ENCODE measurements at places on chromosomes 13 and 19.

- DNase-seq = no peak
Observed at GRCh38 chr19:5494773-5495172, 39.6 kb downstream of the ZNRF4 start.

DNA sequence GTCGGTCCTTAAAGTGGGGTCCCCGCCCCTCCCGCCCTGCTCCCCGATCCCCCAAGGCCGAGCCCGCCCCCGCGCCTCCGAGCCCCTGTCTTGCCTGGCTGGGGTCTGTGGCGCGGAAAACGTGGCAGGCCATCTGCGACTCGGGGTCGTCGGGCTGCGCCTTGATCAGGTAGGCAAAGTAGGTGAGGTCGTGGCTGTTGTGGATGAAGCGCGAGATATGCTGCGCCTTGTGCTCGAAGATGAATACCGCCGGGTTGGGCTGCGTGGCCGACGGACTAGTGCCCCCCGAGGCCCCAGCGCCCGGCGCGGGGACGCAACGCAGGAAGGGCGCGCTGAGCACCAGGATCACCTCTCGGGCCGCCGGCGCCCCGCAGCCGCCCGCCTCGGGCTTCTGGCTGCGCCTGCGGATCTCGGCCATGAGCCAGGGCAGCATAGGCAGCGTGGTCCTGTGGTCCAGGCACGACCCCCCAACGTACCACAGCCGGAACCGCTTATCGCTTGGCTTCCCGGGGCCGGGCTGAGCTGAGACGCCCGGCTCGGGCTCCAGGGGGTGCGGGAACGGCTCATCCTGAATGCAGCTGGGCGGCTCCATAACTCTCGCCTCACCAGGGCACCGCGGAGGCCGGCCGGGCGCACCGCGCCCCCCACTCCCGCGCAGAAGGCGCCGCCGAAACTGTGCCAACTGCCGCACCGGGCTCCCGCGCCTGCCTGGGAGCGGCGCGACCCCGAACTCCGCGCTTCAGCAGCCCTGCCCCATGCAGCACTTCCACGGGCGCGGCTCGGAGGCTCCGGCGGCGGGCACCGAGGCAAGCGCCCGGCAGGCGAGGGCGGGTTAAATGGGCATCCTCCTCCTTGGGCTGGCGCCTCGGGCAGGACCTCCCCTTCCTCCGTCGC, 546 bp downstream of the TBC1D4 start:
- peak; percentile 24 for DNase-seq

- DNase-seq = no peak
Observed at GRCh38 chr13:102814025-102814607, 15.2 kb downstream of the BIVM start.

- DNase-seq = no peak
Observed at GRCh38 chr19:50893047-50893736, 18.0 kb downstream of the KLK4 start.

DNA sequence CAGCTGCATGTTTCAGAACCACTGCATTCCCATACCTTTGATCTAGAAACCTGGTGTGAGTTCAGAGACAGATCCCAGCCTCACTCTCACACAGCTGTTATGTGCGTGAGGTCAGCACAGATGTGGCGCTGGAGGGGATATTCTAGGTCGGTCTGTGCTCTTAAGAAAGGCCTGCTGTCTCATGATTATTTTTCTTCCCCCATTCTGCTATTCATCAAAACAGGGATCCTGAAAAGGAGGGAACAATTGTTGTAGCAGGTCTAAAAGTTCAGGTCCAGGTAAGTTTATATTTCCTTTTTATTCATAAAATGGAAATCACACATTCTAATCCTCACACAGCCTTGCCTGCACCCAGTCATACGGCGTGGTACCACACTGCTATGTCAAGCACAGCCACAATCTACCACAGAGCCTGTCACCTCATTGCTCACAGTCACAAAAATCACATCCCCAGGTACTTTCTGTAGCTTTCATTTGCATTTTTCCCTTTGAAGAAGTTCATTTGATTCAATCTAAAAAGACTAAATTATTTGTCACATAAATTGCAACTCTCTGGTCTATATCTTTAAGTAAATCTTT, 867 bp downstream of the ZNF546 start:
- no peak for DNase-seq

- no peak for DNase-seq
Observed at GRCh38 chr19:38204096-38204495, 19.9 kb downstream of the DPF1 start.

DNA sequence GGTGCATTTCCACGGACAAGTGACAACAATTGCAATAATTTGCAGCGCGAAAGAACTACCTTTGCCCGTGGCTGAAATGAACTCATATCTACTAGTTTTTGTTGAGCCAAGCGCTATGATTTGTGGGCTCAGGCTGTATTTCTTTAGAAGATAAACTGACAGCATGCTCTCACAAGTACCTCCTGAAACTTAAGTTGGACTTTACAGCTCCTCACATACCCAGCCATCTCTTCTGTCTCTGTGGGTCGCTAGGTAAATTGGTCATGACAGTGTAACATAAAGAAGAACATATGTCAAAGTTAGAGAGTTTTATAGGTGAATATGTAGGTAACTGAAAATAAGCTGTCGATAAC, 839 bp downstream of the COG6 start:
- DNase-seq = no peak

GRCh38 chr13:50518781-50519201, 324.7 kb downstream of the DLEU7 start:
- no peak for DNase-seq

GRCh38 chr13:70568571-70568970, 460.3 kb upstream of the KLHL1 start:
- no peak for DNase-seq

DNA sequence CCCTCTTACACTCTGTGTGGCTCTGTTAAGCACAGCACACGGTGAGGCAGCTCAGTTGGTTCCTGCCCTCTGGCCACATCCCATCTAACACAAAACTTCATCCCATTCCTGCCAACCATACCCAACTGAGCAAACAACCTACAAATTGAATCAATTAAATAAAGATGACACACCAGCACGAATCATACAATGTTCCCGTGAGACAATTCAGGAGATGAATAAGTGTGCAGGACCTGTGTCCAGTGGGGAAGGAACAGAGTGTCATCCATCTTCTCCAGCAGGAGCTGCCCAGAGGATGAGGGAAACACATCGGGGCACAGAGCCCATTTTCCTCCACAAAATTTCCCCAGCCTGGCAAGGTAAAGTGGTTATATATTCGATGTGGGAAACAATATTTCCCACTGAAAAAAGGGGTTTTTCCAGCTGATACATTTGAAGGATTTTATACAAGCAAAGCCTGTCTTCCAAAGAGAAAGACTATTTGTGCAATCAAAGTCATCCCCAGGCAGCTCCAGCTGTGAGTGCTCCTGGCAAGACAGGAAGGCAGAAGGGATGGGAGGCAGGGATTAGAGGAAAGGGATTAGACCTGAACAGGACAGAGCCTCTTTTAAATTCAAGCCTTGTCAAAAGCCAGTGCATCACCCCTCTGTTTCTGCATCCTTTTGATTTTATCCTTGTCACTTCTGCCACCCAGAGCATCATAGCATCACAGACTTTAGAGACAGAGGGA, 240.2 kb downstream of the LHFPL6 start:
- DNase-seq = no peak

DNA sequence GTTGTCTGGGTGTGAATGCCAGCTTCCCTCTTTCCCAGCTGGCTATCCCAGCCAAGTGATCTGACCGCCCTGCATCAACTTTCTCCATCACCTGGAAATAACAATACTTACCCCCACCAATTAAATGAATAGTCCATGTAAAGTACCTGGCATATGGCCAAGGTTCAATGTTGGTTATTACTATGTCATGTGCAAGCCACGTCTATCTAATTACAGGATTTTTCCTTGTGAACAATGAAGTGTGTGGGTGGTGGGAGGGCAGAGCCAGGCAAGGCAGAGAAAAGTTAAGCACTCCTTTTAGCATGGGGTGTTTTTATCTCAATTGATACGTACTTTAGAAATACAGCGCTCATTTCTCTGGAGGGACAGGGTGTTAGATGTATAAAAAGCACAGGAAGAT, 121.1 kb downstream of the NHLRC3 start:
- no peak for DNase-seq

DNA sequence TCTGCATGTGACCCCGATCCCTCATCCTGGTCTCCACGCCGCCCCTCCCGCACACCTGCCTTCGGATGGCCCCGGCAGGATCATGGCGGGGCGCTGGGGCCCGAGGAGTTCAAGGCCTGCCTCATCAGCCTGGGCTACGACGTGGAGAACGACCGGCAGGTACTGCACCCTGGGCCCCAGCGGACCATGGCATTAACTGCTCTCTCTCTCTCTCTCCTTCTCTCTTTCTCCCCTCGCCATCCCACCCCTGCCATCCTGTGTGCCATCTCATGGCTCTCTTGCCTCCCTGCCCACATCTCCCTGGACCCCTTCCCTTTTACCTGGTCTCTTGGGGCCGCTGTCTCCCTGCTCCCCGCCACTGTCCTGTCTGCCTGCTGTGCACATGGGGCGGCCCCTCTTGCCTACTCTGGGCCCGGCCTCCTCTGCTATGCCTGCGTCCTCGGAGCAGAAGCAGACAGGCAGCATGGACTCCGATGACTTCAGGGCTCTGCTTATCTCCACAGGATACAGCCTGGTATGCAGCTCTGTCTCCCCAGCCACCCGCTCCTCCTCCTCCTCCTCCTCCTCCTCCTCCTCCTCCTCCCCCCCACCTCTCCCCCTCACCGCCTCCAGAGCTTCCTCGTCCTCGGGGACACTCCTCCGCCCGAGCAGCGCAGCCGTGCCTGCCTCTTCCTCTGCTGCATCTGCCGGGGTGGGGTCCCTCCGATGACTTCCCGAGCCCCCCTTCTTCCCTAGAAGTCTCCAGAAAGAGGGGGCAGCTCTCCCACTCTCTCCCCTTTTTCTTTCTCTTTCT, 16.2 kb downstream of the CAPN12 start:
- DNase-seq = no peak

DNA sequence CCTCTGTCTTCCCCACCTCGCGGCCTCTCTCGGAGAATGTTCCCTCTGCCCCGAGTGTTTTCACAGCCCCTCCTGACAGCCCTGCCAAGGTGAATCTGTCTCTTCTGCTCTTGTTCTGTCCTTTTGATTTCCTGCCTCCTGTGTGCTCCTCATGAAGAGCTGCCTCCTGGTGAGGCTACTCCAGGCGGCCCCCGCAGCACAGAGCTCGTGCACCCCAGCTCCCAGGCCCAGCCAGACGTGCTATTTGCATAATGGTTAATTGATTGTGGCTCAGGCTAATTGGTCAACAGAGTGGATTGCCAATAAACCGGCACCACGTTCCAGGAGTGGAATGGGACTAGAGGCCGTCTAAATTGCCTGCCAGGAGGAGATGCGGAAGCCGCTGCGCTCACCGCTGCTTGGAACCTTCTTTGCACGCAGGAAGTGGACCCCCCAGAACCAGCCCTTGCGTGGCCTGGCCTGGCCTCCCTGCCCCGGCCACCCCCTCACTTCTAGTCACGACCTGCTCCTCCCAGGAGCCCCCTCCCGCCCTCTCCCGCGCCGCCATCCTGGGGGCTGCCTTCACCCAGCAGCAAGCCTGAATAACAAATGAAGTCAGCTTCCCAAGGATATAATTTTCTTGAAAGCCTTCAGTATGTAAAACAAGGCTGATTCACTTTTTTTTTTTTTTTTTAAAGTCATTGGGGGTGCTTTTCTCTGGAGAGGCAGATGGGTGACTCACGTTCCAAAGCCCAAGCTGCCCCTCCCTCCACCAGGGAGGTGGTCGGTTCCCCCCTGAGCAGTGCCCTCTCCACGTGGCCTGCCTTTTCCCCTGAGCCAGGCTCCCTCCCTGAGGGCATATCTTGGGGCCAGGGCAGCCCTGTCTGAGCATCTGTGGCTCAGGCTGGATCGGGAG, 144.0 kb downstream of the KDM4B start:
- DNase-seq = no peak

DNA sequence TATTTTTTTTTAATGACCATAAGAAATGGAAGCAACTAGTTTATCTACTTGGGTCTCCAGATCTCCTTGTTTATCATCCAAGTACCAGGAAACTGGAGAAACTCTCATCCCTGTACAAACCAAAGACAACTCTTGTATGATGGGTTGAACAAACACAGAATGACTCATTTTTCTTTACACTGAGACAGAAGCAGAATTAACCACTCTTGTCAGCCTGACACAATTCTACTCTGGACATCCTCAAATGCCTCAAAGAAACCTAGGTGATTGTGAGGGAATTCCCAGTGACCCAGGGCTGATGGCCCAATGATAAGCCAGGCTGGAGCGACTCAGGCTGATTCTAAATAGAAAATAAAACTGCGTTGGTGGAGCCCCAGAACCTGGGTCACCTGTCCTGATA, 151.5 kb downstream of the ZNF737 start:
- no peak for DNase-seq

- DNase-seq = peak; percentile 44
Observed at GRCh38 chr19:46984077-46985010, 35.3 kb upstream of the NPAS1 start.

DNA sequence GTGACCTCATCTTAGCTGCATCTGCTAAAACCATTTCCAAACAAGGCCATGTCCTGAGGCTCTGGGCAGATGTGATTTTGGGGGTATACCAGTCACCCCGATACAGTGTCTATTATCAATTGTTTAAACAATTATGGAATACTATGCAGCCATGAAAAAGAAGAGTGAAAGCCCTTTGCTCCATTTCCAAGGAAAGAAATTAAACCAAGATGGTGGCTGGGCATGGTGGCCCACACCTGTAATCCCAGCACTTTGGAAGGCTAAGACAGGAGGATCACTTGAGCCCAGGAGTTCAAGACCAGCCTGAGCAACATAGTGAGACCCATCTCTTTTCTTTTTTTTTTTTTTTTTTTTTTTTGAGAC, 763 bp downstream of the TEKTIP1 start:
- DNase-seq = no peak

DNA sequence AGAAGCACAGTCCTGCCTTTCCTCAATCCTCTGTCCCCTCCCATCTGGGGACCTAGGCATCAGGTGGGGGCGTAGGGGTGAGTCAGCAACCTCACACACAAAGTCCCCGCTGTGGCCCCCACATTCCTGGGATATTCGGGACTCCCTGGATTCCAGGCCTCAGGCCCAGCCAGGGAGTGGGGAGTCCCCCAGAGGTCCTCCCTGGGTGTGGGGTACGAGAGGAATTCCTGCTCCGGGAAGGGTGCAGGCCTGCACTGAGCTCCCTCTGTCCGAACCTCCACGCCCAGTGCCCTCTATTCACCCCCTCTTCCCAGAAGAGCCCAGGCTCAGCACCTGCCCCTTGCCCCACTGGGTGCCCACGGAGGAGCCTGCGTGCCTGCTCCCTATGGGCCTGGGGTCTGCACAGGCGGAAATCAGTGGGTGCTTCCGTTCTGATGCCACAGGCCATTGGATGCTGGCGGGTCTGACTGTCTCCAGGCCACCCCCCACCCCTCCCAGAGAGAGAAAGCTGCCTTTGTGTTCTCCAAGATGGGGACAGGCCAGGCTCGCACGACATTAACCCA, 3.4 kb downstream of the CADM4 start:
- DNase-seq = no peak

- DNase-seq = peak; percentile 15
Observed at GRCh38 chr19:6667114-6667627, 2.8 kb downstream of the TNFSF14 start.
